NCI-H2107 (cell line): ENCODE measurements at places on chromosomes 12 and 14.

- no peak for DNase-seq
Measured at GRCh38 chr12:111405859-111406473, at the start of gene SH2B3. Gene SH2B3 (plus strand): TSS chr12:111405923. CDS start chr12:111418146, 12,223 bp downstream.

- peak; percentile 65 for DNase-seq
Measured at GRCh38 chr14:81219759-81220579, 790 bp downstream of the GTF2A1 start.

DNA sequence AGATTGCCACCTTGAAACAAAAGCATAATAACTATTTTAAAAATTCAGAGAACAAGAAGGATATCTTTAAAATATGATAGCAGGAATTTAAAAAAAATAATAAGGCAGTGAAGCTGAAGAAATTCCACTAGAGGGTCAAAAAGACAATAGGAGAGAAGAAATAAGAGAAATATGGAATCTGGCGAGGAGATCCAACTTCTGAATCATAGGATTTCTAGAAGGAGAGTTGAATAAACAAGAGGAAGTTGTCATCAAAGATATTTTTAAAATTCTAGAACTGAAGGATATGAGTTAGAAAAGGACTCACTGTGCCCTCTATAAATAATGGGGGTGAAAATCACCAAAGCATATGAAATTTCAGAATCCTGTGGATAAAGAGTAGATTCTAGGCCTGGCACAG is 26.8 kb upstream of the TOMM20L start:
- DNase-seq = no peak

GRCh38 chr14:97687944-97688630 is 890.9 kb downstream of the VRK1 start:
- no peak for DNase-seq

DNA sequence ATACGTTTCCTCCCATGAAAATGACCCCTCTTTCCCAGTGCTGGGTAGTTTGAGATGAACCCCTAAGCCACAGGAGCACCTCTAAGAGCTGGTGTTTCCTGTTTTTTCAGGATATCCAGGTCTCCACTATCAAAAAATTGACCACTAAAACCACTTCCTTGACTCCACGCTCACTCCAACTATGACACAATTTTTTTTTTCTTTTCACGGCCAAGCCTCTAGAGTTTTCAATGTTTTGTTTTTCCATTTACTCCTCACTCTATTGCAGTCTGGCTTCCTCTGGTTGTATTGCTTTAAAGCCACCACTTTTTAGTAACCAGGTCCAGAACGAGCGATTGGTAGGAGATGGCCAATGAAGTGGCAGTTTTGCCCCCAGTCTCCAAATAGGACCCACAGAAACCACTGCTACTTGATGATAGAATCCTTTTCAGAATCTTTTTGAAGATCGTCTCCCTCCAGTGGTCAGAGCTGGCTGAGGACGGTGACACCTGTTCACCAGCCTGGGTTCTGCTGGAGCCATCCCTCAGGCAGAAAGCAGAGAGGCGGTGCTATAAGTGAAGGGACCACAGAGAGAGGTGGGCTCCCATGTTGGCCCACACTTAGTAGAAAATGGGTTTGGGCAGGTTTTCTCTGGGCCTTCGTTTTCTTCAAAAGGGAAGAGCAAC is 454.4 kb downstream of the VRK1 start:
- no peak for DNase-seq

GRCh38 chr14:50998612-50999011 is 54.3 kb upstream of the PYGL start:
- DNase-seq = no peak

DNA sequence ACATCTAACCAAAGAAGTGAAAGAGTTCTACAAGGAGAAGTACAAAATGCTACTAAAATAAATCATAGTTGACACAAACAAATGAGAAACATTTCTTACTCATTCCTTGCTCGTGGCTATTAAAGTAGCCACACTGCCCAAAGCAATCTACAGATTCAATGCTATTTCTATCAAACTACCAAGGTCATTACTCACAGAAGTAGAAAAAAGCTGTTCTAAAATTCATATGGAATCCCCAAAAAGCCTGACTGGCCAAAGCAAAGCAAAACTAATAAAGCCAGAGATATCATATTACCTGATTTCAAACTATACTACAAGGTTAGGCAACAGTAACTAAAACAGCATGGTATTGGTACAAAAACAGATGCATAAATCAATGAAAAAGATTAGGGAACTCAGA is 305.6 kb downstream of the RPAP3 start:
- no peak for DNase-seq

DNA sequence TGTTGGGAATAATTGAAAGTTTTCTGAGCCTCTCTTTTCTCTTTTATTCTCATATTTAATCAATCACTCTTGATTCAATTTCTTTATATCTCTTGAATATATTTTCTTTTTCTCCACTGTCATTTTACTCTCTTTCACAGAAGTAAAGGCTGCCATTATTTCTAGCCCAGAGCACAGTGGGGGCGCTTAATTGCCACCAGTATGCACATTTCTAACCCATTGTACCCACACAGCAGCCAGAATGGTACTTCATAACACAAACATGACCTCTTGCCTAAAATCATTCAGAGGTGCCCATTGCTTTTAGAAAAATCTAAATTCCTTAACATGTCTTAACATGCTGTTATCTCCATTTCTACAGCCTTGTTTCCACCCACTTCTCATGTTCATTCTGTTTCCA is 190.2 kb upstream of the LMO3 start:
- no peak for DNase-seq

GRCh38 chr14:73342670-73343069 is 105.4 kb downstream of the PAPLN start:
- DNase-seq = no peak

DNA sequence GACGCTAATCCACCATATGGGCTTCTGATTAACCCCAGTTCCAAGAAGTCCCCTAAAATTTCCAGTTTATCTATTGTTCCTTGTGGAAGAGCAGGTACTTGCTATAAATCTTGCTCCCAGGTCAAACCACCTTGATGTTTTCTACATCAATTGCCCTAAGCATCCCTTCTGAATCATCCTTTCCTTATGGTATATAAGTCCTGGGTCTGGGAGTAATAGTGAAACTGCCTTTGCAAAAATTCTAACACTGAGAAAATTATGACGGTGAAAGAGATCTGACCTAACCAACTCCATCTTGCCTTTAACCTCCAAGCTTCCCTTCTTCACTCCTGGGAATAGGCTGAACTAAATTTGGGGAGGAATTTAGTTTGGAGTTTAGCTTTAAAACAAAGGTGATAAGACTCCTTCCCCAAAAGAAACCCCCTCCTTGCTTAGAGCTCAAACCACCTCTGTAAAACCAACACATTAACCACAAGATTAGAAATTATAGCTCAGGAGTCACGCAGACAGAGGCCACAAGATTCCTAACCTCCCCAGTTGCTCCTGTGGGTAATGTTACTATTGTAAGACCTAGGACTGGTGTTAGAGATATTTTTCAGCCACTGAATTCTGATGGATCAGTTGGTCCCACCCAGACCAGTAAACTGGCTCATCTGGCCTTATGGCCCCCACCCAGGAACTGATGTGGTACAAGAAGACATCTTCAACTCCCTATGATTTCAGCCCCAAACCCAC is 33.8 kb upstream of the DTX1 start:
- DNase-seq = no peak

GRCh38 chr14:58782011-58782410 is 144.2 kb downstream of the DACT1 start:
- no peak for DNase-seq

- DNase-seq = peak; percentile 14
Measured at GRCh38 chr14:21917699-21918436, 244.2 kb upstream of the OR4E1 start.

GRCh38 chr12:32501835-32502333 is 102.5 kb downstream of the FGD4 start:
- DNase-seq = peak; percentile 65

- no peak for DNase-seq
Measured at GRCh38 chr12:7005311-7005710, 13.0 kb downstream of the LPCAT3 start.

- no peak for DNase-seq
Measured at GRCh38 chr14:71482671-71483070, 449.6 kb upstream of the RGS6 start.

DNA sequence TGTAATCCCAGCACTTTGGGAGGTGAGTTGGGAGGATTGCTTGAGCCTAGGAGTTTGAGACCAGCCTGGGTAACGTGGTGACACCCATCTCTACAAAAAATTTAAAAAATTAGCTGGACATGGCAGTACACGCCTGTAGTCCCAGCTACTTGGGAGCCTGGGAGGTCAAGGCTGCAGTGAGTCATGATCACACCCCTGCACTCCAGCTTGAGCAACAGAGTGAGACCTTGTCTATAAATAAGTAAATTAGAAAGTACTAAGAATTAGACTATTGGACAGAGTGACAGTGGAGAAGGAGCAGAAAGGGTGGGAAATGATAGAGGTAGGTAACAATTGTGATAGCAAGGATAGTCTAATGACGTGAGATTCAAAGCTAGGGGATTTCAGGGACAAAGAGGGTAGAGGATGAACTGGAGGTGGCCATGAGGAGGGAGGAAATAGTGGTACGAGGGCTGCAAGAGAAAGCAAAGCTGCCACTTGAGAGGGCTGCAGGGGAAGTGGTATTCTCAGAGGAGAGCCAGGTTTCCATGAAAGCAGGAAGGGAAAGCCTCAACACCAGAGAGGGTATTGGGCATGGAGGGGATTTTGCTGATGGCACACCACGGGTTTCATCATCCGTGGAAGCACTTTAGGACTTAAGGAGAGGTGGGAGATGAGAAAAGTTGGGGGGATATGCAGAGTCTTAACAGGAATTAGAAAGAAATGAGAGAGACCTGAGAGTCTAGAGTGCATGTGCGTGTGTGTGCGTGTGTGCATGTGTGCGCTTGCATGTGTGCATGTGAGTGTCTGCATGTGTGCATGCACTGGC is 85.6 kb downstream of the SYNE2 start:
- no peak for DNase-seq

DNA sequence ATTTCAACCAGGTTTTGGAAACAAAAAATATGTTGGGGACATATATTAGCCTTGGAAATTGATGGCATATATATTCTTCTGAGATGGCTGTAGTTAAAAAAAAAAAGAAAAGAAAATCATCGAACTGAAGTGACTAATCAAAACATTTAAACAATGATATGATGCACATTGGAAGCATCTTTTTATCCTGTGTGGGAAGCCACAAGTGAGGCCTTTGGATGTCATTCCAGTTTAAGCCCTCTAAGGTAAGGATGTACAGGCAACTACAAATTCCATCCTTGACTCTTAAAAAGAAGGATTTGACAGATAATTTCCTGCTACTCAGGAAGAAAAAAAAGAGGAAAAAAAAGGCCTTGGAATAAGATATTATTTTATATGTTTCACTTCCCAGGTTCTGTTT is 9.6 kb upstream of the PTPRB start:
- DNase-seq = no peak

- DNase-seq = no peak
Measured at GRCh38 chr14:42145766-42146165, 539.1 kb downstream of the LRFN5 start.
